ENCODE measurements at places on chromosomes 3 and 15. TPM values are rescaled to one million over a fixed set of nuclear protein-coding genes. Genes with fewer than 3 reads are reported as not detected.

The AHSG gene
- total RNA-seq: not detected

The BRPF1 gene
- 21.3 TPM for total RNA-seq

The GOLGA8J gene
- not detected for total RNA-seq

The TRIM42 gene
- not detected for total RNA-seq

The SIDT1 gene
- 0.14 TPM for total RNA-seq

The VWA5B2 gene
- not detected for total RNA-seq

The SAMMSON gene
- total RNA-seq: not detected

The TNFAIP8L3 gene
- total RNA-seq: 0.92 TPM

The MYO9A gene
- total RNA-seq: 17.0 TPM

The CCR4 gene
- not detected for total RNA-seq

The IL12A gene
- 0.75 TPM for total RNA-seq

The ZCWPW2 gene
- total RNA-seq: not detected

The GABRB3 gene
- total RNA-seq: 0.96 TPM

The ITIH4 gene
- total RNA-seq: 0.13 TPM

The SCG3 gene
- total RNA-seq: 0.14 TPM

The AQP9 gene
- 0.75 TPM for total RNA-seq

The CNTN3 gene
- total RNA-seq: 2.0 TPM

The FBXW12 gene
- total RNA-seq: 0.46 TPM

The ABI3BP gene
- 0.84 TPM for total RNA-seq

The ILDR1 gene
- total RNA-seq: 3.7 TPM

The POMGNT2 gene
- total RNA-seq: 23.6 TPM

The TMC3 gene
- not detected for total RNA-seq

The CADPS gene
- 0.08 TPM for total RNA-seq

The RMDN3 gene
- total RNA-seq: 26.5 TPM

The NISCH gene
- 62.5 TPM for total RNA-seq

The MINAR1 gene
- 0.75 TPM for total RNA-seq

The ST3GAL6 gene
- total RNA-seq: 2.1 TPM

The WDR48 gene
- 33.2 TPM for total RNA-seq

The CXCR6 gene
- not detected for total RNA-seq

The MTHFS gene
- 36.5 TPM for total RNA-seq

The SLC51A gene
- not detected for total RNA-seq

The PLD1 gene
- total RNA-seq: 7.2 TPM

The XCR1 gene
- total RNA-seq: not detected

The SNURF gene
- total RNA-seq: 2.5 TPM

The IGSF10 gene
- total RNA-seq: not detected

The SLC25A26 gene
- total RNA-seq: 26.5 TPM

The PP2D1 gene
- not detected for total RNA-seq

The AGBL1 gene
- total RNA-seq: not detected

The ASB14 gene
- not detected for total RNA-seq

The ARPC4 gene
- total RNA-seq: 206 TPM

The LINGO1 gene
- 1.2 TPM for total RNA-seq

The TGM4 gene
- total RNA-seq: not detected

The CCR9 gene
- total RNA-seq: not detected

The ZIC1 gene
- total RNA-seq: not detected

The EFHB gene
- 0.33 TPM for total RNA-seq

Measured in kidney epithelial cell (primary cell).